ENCODE measurements at places on chromosomes 3 and 15.
A peak's percentile ranks its signal among the peaks of the same experiment; 100 is the strongest.

DNA sequence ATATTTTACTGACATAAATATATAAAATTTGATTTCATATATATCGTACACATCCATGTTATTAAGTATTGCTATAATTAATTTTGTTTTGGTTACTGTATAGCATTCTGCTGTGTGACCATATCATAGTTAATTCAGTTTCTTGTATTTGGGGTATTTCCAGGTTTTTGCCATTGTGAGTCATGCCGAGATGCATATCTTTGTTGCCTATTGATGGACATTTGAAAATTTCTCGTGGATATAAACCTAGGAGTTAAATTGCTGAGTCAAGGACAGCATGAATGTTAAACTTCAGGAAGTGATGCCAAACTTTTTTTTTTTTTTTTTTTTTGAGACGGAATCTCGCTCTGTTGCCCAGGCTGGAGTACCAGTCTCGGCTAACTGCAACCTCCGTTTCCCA is 33.7 kb upstream of the GPR171 start:
- no peak for DNase-seq

GRCh38 chr3:140754936-140755335 is 77.1 kb downstream of the TRIM42 start:
- DNase-seq, result no peak

GRCh38 chr15:78979456-78980320 is 34.8 kb upstream of the CTSH start:
- DNase-seq, result peak; percentile 52

DNA sequence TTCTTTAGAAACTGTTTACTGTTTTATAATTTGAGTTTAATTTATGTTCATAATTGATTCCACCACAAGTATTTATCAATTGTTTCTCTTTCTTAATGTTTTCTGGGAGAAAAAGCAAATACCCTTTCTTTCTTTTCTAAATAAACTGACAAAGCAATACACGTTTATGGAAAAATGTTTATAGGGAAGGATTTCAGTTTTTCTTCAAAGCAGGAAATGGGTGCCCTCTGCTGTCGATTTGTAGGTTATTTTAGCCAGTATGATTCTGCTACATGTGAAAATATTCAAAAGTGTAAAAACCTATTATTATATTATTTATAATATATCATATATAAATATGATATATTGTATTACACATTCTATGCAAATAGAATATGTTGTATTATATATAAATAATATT is 921.0 kb upstream of the ROBO1 start:
- peak; percentile 13 for DNase-seq

DNA sequence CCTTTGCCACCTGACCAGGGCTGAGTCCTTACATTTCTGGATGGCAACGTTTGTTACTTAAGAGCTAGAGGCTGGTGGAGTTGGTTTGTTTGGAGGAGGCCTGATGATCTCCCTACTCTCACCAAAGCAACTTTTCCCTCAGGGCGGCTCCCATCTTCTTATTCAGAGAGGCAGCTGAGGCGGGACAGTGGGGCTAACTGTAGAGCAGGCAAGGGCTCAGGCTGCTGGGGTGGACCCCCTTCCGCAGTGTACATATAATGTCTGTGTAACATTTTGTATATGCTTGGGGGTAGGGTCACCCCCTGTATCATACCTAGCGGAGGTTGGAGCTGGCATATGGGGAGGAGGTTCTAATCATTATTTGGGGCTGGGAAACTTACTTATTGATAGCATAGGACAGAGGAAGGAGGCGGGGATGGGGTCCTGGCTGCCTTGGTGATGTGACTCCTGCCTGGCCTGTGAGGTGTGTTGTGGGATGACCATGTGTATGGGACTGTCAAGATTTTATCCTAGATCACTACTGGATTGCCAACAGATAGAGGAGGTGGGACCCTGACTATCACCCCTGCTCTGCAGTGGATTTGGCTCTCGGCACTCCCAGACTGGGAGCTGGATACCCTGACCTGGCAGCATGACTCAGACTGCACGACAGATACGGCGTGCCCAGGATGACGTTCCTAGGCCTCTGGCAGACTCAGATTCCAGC is 52.5 kb upstream of the UBE2Q2 start:
- DNase-seq, result no peak

- no peak for DNase-seq
Observed at GRCh38 chr15:80395616-80396015, 8.6 kb upstream of the ARNT2 start.

DNA sequence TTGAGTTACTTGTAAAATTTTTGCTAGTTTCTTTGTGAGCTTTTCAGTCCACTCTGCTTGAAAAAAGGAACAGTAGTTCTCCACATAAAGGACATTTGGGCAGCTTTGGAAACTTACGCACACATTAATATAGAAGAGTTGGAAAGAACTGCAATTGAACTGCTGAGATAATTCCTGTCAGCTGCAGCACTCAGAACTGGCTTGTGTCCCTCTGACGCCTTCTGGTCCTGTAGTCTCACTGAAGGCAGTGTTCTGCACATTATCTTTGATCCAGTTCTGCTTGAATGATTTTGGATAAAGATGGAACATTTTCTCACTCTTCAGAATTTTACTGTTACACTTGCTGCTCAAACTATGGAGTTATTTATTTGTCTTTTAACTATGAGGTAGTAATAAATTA is 901.9 kb downstream of the OTOL1 start:
- no peak for DNase-seq

- DNase-seq, result no peak
Observed at GRCh38 chr3:126963261-126964190, 19.4 kb upstream of the PLXNA1 start.

GRCh38 chr15:48060396-48060795 is 60.4 kb upstream of the SLC24A5 start:
- DNase-seq, result no peak

DNA sequence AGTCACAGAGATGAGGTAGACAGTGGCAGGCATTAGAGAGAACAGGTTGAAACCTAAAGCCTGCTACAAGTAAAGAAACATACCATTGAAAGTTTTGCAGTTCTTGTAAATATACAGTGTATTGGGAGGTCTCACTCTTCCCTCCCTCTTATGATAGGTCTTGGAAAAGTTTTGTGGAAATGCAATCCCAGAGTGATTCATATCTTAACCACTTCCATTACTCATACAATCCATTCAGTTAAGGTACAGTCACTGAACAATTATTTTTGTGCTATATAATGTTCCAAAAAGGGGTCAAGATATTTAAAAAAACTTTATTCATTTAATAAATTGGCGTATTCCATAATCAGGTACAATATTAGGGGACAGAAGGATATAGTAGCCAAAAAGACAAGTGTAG is 737.7 kb upstream of the ALCAM start:
- no peak for DNase-seq

DNA sequence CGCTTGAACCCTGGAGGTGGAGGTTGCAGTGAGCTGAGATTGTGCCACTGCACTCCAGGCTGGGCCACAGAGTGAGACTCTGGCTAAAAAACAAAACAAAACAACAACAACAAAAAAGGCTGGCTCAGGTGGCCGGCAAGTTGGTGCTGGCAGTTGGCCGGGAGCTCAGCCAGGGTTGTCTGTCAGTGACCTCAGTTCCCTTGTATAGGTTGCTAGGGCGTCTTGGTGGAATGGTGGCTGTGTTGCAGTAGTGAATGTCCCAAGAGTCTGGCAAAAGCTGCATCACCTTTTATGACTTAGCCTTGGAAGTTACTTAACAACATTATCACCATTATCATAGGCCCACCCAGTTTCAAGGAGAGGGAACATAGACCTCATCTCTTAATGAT is 40.6 kb downstream of the ASB7 start:
- DNase-seq, result no peak

DNA sequence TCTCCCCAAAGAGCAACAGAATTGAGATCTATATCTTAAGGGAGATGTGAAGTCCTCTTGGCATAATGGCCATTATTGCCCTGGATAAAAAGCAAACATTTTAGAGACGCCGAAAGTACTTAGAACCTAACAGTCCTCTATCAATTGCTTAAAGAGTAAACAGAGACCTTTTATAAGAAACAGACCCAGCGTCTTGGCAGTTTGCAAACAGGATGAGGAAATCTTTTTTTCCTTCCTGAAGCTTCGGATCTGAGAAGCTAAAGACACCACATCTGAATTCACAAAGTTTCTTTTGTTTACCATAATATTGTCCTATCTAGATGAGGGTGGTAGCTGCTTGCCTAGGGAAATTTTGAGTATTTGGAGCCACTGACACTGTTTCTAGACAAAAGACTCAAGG is 59.9 kb upstream of the LIMD1 start:
- no peak for DNase-seq

- DNase-seq, result no peak
Observed at GRCh38 chr3:195113536-195114425, 157.2 kb downstream of the XXYLT1 start.

DNA sequence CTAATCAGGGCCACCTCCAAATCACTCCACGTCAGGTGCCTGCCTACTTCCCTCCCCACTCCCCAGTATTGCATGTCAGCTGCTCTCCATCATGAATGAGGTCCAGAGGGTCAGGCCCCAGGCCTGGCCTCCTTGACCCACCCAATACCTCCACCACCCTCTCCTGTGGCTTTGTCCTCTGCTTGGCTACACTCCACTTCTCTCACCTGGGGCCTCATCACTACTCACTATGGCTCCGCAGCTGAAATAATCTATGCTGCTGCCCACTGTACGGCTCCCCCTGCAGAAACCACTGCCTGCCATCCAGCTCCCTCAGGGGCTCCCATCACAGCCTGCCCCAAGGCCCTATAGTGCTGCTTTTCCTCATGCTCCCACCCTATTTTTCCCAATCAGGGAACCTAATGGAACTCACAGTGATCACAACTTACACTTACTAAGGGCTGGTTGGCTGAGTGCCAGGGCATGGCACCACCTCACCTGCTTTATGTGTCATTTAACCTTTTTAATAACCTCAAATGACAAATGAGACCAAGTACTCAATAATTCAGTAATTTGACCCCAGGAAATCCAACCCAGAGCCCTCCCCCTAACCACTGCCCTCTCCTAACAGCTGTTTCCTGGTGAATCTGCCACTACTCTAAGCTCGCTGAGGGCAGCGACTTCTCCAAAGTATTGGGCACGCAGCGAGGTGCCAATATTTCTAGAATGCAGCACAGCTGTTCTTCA is 2.3 kb downstream of the GORASP1 start:
- DNase-seq, result no peak

DNA sequence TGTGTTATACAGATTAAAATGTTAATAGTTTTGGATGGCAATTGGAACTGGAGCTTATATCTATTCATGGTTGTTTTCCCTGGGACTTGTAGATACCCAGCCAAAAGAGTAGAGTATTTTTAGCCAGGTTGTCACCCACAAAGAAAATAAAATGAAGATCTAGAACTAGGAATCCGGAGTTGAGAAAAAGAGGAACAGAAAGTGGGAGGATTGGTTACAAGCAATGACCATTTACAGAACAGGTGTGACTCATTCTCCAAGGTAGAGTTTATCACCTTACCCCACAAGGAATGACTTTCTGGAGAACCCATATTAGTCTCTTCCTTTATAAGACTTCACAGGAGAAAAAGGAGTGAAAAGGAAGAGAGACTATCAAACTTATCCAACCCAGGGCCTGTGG is 99.8 kb downstream of the TMEM108 start:
- DNase-seq, result no peak

- no peak for DNase-seq
Observed at GRCh38 chr3:32568953-32569352, 1.7 kb downstream of the DYNC1LI1 start.

- DNase-seq, result no peak
Observed at GRCh38 chr3:43298292-43298691, 12.0 kb downstream of the SNRK start.

- DNase-seq, result no peak
Observed at GRCh38 chr3:71350998-71351397, 232.5 kb downstream of the FOXP1 start.

DNA sequence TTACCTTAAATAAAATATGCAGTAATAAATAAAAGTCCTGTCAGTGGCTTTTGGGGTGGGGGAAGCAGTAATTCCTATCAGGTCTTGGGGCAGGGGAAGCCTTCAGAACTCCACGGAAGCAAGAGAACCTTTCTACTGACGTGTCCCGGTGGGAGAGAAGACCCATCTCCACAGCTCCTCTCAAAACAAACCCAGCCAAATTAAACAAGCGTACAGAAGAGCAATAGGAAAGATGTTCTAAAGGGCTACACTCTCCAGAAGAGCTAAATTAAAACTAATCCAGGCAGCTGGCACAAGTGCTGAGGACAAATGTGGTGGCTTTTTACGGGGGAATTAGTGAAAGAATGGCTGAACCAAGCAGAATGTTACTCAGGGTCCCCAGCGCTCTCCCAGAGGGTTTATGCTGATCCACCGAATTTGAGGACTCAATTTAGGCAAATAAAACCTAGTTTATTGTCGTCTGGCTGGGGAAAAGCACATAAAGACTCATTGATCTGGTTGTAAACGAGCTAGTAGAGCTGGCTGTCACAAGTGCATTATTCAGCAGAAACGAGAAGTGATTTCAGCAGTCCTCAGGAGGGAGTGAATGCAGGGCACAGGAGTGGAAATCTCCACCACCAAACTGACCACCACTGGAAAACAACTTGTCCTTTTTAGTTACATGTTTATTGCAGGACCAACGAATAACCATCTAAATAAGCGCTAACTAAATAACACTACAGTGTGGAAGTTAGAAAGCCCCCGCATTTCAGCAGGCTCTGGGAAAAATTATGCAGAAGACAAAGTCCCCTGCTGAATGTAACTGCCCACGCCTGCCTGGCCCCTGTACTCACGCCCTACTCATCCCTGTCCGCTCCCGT is 13.5 kb downstream of the BFSP2 start:
- DNase-seq, result no peak

- DNase-seq, result no peak
Observed at GRCh38 chr3:183301937-183302580, 49.0 kb downstream of the B3GNT5 start.

Measured in head of caudate nucleus (tissue), 42 donors.